PC-9 (cell line): ENCODE measurements at places on chromosomes 13 and 19. TPM values are rescaled to one million over a fixed set of nuclear protein-coding genes. Genes with fewer than 3 reads are reported as not detected.

DNA sequence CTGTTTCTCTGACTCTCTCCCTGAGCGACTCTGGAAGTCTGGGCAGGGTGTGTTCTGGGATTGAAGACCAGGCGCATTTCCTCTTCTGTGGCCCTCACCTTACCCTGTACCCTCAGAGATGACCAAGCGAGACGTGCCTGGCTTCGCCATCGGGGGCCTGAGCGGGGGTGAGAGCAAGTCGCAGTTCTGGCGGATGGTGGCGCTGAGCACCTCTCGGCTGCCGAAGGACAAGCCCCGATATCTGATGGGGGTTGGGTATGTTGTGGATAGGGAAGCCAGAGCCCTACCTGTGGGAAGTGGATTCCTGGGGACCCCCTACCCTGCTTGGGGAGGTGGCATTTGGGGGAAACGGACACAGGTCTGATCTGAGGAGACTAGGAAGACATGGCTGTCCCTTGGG, 5.8 kb upstream of the DNM2 start:
- H3K27ac ChIP-seq: no peak overlapping the region
- H3K4me1 ChIP-seq: no peaks in the 10 kb centered on the region
- H3K27me3 ChIP-seq: no peaks in the 10 kb centered on the region
- no peak for DNase-seq
- 0 out of 2 replicates have a peak, but pooled peaks cover 5% of the 10 kb centered on the region for H3K36me3 ChIP-seq
- H3K4me3 ChIP-seq: no peak overlapping the region

- peak overlapping the region; percentile 81 for H3K27ac ChIP-seq
- peaks cover 58% of the 10 kb centered on the region for H3K4me1 ChIP-seq
- H3K27me3 ChIP-seq: no peaks in the 10 kb centered on the region
Observed at GRCh38 chr13:33284916-33285315, 639 bp downstream of the STARD13 start.

DNA sequence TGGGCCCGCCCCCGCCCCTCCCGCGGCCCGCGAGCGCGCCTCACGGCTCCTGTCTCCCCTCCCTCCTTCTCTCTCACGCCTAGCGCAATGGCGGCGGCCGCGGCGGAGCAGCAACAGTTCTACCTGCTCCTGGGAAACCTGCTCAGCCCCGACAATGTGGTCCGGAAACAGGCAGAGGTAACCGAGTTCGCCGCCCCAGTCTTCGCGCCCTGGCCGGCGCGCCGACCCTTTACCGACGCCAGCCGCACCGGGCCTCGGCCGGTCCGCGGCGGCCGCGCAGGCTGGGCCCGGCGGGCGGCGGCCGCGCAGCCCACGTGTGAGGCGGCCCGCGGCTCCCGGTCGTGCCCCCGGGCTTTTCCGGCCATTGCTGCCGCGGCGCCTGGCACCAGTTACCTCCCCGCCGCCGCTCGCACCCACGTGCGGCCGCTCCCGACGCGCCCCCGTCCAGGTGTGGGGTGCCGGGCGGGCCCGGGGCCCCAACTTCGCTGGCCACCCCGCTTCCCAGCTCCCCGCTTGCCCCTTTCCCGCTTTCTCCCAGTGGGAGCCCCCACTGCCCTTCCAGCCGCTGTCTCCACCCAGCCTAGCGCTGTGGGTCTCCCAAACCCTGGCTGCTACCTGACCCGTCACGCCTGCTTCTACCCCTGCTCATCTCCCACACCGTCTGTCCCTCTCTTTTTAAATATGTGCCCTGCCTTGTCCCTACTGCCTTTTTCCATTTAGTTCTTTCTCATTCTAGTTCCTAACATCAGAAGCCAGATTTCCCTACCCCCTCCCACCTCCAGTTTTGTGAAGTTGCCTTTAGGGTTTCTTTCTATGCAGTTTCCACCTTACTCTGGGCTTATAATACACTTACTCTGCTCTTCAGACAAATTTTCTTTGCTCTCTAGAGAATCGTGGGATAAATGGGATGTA, 23.4 kb downstream of the IPO5 start:
- no peak for DNase-seq
- peaks cover 21% of the 10 kb centered on the region for H3K4me1 ChIP-seq
- H3K27ac ChIP-seq: peak overlapping the region; percentile 57
- H3K4me3 ChIP-seq: peak overlapping the region; percentile 92
- no peaks in the 10 kb centered on the region for H3K27me3 ChIP-seq

DNA sequence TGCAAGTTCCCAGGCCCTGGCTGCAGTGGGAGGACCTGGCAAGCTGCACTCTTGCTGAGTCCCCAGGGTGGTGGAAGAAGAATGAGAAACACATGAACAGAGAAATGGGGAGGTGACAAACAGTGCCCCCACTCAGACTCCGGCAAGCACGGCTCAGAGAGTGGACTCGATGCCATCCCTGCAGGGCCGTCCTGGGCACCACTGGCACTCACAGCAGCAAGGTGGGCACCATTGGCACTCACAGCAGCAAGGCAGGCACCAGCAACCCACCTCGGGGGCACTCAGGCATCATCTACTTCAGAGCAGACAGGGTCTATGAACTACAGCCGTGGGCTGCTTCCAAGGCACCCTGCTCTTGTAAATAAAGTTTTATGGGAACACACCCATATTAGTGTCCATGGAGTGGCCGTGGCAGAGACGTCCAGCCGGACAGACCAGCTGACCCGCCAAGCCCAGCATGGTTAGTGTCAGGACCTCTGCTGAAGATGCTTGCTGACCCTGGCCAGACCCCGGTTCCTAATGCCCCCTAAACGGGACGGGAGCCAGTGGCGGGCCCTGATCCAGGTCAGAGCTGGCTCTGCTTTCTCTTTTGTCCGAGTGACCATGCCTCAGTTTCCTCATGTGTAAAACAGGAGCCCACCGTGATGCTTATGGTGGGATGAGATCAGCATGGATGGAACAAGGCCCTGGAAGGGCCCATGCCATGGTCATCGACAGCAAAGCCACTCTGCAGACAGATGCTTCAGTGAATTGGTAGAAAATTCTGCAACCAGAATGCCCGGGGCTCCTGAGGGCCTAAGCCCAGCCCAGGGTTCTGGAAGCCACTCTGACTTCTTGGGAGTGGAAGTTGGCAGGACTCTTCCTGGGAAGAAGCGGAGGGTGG, 2.1 kb upstream of the F10 start:
- H3K27ac ChIP-seq: no peak overlapping the region
- no peak overlapping the region for H3K4me3 ChIP-seq
- peaks cover 77% of the 10 kb centered on the region for H3K27me3 ChIP-seq
- no peaks in the 10 kb centered on the region for H3K36me3 ChIP-seq
- no peak for DNase-seq

GRCh38 chr13:51303063-51303552, 36.4 kb upstream of the SERPINE3 start:
- H3K4me1 ChIP-seq: no peaks in the 10 kb centered on the region
- no peak overlapping the region for H3K27ac ChIP-seq
- no peak for DNase-seq
- H3K27me3 ChIP-seq: peaks cover 32% of the 10 kb centered on the region
- H3K4me3 ChIP-seq: no peak overlapping the region
- no peaks in the 10 kb centered on the region for H3K36me3 ChIP-seq

- H3K27me3 ChIP-seq: no peaks in the 10 kb centered on the region
- no peak for DNase-seq
- H3K4me3 ChIP-seq: no peak overlapping the region
- peaks cover 21% of the 10 kb centered on the region for H3K4me1 ChIP-seq
Observed at GRCh38 chr19:42123765-42124164, 8.5 kb downstream of the POU2F2 start.

GRCh38 chr13:90766386-90766902, 581.0 kb upstream of the MIR17HG start:
- no peak overlapping the region for H3K4me3 ChIP-seq
- H3K4me1 ChIP-seq: no peaks in the 10 kb centered on the region
- no peaks in the 10 kb centered on the region for H3K27me3 ChIP-seq
- no peaks in the 10 kb centered on the region for H3K36me3 ChIP-seq
- DNase-seq: no peak
- no peak overlapping the region for H3K27ac ChIP-seq

- no peaks in the 10 kb centered on the region for H3K4me1 ChIP-seq
- H3K4me3 ChIP-seq: no peak overlapping the region
- DNase-seq: no peak
Observed at GRCh38 chr19:3114018-3114726, 20.0 kb downstream of the GNA11 start.

DNA sequence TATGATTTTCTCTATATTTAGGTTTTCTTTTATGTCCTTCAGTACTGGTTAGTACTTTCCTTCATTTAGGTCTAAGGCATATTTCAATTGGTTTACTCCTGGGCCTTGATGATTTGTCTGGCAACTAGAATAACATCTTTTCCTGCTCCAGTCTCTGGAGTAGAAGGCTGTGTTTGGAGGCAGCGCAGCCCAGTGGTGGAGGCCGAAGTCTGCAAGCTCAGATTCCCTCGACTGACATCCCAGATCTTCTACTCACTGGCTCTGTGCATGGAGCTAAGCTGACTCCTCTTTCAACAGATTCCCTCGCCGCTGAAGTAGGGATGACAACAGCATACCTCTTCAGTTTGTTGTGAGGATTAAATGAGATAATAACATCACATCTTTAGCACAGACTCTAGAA, 141.0 kb downstream of the RAP2A start:
- H3K36me3 ChIP-seq: no peaks in the 10 kb centered on the region
- H3K27me3 ChIP-seq: no peaks in the 10 kb centered on the region
- H3K27ac ChIP-seq: no peak overlapping the region
- H3K4me1 ChIP-seq: no peaks in the 10 kb centered on the region
- no peak overlapping the region for H3K4me3 ChIP-seq
- DNase-seq: peak; percentile 19

GRCh38 chr13:46288570-46289259, 77.0 kb downstream of the LRRC63 start:
- no peak for DNase-seq
- no peaks in the 10 kb centered on the region for H3K4me1 ChIP-seq
- H3K27ac ChIP-seq: no peak overlapping the region
- no peaks in the 10 kb centered on the region for H3K36me3 ChIP-seq
- H3K27me3 ChIP-seq: no peaks in the 10 kb centered on the region
- no peak overlapping the region for H3K4me3 ChIP-seq

DNA sequence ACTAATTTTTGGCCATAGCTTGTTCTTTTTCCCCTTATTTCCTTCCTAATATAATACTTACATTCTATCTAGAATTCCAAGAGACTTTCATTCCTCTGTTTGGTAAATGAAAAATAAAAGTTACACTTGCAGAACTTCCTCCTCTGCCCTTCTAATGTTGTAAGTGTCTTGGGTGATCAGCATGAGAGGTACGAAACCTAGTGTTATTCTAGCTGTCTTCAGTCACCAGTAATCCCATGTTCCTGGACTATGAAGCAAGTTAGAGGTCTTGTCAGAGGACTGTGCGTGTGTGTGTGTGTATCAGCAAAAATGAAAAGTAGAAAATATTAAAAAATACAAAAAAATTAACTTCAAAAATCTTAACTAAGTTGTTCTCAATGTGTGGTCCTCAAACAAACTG, 307.0 kb downstream of the SPRY2 start:
- no peak overlapping the region for H3K27ac ChIP-seq
- H3K4me3 ChIP-seq: no peak overlapping the region
- no peak for DNase-seq
- no peaks in the 10 kb centered on the region for H3K36me3 ChIP-seq

DNA sequence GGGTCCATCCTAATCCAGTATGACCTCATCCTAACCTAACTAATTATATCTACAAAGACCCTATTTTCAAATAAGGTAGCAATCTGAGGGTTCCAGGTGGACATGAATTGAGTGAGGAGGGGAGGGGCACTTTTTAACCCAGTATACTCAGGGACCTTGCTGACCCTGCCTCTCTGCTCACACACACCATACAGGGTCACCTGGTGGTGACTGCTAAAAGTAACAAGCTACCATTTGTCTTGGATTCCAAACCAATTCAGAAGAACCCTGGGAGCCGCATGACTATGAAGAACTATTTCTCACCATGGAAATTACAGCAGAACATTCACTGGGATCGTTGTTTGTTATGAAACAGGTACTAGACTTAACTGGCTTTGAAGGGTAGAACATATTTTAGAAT, 151.9 kb downstream of the LACC1 start:
- H3K4me3 ChIP-seq: no peak overlapping the region
- H3K36me3 ChIP-seq: no peaks in the 10 kb centered on the region
- no peaks in the 10 kb centered on the region for H3K4me1 ChIP-seq
- no peak for DNase-seq
- no peaks in the 10 kb centered on the region for H3K27me3 ChIP-seq
- no peak overlapping the region for H3K27ac ChIP-seq

DNA sequence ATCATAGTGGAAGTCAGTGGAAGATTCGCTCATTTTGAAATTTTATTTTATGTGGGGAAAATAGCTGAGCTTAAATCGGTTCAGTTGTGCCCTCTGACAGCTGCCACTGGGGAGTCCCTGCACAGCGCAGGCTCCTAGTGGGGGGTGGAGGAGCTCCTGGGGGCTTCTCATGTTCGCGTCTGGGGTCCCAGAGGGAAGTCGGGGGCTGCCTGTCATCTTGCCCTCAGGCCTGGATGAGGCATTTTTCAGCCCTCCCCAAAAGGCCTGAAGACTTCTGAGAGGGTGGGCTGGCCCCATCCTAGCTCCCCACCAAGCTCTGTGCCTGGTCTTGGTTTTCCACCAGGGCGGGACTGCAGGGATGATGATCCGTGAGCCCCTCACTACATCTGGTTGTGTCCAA, 82.1 kb downstream of the CHST8 start:
- H3K36me3 ChIP-seq: no peaks in the 10 kb centered on the region
- no peak overlapping the region for H3K27ac ChIP-seq

- no peak overlapping the region for H3K27ac ChIP-seq
- no peak for DNase-seq
- no peaks in the 10 kb centered on the region for H3K36me3 ChIP-seq
Observed at GRCh38 chr19:30734669-30735068, 362.5 kb downstream of the ZNF536 start.

- H3K4me1 ChIP-seq: peaks cover 13% of the 10 kb centered on the region
- H3K27me3 ChIP-seq: no peaks in the 10 kb centered on the region
- H3K36me3 ChIP-seq: no peaks in the 10 kb centered on the region
- no peak for DNase-seq
- H3K4me3 ChIP-seq: no peak overlapping the region
- H3K27ac ChIP-seq: no peak overlapping the region
Observed at GRCh38 chr19:15666883-15667282, 6.0 kb upstream of the CYP4F12 start.

Gene ZNF582
- 1.8 and 3.4 TPM in 2 replicates for total RNA-seq

Gene CYP4F2
- 0.31 and 1.1 TPM in 2 replicates for total RNA-seq

Gene S1PR5
- 7.9 and 9.5 TPM in 2 replicates for total RNA-seq

Gene SH2D3A
- total RNA-seq: 43.3 and 43.4 TPM in 2 replicates

Gene RASA3
- total RNA-seq: 9.7 and 10.0 TPM in 2 replicates

Gene CYP2A7
- not detected in 2 replicates for total RNA-seq

Gene PNMA8A
- total RNA-seq: not detected in 2 replicates

Gene SIGLEC8
- total RNA-seq: not detected in 2 replicates

Gene HS6ST3
- not detected in 2 replicates for total RNA-seq

Gene LRRC63
- 0.28 TPM in 1 of 2 replicates, not detected in the other for total RNA-seq
